ENCODE measurements at places on chromosomes 16 and 17.

DNA sequence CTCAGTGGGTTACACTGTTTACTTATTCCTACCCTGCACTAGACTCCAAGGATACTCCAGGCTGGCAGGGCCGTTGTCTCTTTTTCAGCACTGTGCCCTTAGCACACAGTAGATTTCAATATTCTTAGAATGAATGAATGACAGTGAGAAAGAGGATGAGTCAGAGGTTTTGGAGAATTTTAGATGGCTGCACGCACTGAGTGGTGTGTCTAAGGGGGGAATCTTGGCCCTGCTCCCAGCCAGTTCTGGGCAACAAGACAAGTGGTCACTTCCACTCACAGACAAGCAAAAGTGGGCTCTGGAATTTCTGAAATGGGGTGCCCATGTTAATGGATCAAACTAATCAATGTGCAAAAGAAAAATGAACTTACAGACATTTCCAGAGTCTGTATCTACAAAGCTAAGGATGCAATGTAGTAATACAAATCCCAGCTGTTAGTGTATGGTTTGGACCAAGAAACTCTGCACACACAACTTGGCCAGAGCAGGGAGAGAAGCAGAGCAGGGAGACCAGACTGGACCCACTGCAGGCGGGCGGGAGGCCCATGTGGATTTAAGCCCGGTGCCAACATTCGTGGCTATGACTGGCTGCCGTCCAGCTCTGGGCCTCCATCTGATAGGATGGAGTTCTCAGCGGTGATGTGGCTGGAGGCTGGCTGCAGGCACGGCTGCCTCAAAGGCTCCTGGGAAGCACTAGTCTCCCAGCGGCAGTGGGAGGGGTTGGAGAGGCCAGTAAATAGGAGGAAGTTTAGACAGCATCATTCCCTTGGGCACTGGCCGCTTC lies 95.6 kb upstream of the CDYL2 start:
- peak; percentile 34 for DNase-seq

GRCh38 chr16:88651989-88652761 lies 1.3 kb upstream of the CYBA start:
- no peak for DNase-seq

DNA sequence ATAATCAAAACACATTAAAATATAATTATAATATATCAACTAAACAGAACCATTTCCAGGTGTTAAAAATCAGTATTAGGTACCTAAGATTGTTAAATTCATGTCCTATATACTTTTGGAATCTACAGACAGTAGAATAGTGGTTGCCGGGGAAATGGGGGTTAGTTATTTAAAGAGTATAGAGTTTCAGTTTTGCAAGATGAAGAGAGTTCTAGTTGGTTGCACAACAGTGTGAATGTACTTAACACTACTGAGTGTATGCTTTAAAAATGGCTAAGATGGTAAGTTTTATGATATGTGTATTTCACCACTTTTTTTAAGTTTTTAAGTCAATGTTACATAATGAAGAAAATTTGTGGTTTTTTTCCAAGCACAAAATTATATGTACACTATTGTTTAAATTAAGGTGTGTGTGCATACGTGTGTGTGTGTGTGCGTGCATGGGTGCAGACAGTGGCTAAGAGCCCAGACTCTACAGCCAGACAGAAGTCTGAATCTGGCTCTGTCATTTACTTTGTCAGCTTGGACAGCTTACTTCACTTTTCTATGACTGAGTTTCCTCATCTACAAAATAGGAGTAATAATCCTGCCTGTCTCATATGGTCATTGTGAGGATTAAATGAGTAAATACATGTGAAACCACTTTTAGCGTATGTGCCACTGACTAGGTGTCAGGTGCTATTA lies 25.3 kb upstream of the PHAF1 start:
- DNase-seq, result no peak

- peak; percentile 65 for DNase-seq
Observed at GRCh38 chr16:80526418-80527061, 14.3 kb upstream of the DYNLRB2 start.

GRCh38 chr17:36825113-36825512 lies 112.2 kb upstream of the LHX1 start:
- no peak for DNase-seq

GRCh38 chr17:63481488-63481870 lies 4.6 kb downstream of the ACE start:
- DNase-seq, result no peak

GRCh38 chr17:27549251-27549893 lies 81.6 kb upstream of the LGALS9 start:
- DNase-seq, result no peak

DNA sequence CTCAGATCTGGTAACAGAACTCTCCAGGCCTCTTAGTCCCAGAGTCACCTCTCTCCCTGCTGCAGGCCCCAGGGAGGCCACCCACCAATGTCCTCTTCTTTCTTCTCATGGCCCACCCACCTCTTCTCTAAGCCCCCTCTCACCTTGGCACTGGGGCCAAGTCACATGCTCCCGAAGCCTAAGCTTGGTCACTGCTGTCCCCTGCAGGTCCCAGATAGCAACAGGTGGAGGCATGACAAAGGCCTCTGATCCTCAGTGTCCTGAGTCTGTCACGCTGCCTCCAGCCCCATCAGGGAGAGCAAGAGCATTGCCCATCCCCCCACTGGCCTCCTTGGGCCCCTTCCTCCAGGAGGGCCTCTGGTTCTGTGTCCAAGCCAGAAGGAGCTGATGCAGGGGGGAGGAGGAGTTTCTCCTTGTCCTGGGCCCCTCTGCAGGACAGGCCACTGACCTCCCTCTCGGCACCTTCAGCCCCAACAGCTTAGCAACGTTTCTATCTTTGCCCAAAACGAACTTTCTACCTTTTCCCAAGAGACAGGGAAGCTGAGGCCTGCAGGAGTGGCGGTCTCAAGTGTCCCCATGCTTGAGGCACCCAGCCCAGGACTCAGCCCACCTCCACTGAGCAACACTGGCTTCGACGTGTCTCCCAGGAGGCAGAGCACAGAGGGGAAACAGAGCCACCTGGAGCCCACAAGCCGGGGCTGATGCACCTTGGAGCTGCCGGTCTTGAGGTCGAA lies 8.6 kb downstream of the P2RX1 start:
- DNase-seq, result no peak

DNA sequence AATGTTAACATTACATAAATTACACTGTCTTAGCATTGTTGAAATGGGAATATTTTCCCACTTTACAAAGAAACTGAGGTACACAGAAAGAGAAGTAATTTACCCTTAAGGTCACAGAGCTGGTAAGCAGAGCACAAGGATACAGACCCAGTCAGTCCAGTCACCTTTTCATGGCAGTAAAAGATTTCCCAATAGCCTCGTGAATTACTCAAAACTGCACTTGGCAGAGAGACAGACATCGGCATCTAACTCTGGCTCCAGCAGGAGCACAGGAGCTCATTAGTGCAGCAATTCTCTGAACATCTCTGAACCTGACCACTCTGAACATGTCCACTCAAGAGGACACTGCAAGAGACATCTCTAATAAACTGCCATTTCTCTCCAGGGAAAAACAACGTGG lies 3.1 kb downstream of the TEX2 start:
- peak; percentile 81 for DNase-seq

DNA sequence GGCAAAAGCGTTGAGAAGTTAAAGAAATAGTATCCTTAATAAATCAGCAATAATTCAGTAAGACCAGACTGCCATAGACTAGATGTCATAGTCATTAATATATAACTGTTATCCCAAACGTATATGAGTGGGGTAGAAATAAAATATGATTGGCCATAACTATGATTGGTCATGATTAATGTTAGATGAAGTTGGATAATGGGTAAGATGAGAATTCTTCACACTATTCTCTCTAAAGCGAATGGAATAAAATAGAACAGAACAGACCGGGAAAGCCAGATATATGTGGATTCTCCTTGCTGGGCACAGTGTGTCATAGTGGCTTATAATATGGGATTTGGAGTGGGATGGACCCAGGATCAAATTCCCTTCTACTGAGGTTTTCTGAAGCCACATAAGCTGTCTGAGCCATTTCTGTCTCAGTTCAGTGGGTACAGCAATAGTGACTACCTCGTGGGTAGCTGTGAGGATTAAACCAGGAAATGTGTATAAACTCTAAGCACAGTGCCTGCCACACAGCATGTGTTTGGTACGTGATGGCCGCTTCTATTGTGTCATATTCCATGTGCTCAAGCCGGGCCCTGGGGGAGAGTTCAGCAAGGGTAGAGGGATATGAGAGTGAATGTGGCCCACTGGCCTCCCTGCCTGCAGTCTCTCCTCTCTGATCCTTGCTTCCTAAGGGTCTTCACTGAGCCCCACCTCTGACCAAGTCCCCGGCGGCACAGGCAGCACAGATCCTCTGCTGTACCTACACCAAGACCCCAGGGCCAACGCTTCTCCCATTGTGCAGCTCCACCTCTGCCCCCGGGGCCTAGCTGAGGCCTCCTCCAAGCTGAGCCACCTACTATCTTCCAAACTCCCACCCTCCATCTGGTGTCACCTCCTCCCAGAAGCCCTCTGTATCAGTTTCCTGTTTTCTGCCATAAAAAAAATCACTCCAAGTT lies 3.7 kb downstream of the CETP start:
- DNase-seq, result no peak

DNA sequence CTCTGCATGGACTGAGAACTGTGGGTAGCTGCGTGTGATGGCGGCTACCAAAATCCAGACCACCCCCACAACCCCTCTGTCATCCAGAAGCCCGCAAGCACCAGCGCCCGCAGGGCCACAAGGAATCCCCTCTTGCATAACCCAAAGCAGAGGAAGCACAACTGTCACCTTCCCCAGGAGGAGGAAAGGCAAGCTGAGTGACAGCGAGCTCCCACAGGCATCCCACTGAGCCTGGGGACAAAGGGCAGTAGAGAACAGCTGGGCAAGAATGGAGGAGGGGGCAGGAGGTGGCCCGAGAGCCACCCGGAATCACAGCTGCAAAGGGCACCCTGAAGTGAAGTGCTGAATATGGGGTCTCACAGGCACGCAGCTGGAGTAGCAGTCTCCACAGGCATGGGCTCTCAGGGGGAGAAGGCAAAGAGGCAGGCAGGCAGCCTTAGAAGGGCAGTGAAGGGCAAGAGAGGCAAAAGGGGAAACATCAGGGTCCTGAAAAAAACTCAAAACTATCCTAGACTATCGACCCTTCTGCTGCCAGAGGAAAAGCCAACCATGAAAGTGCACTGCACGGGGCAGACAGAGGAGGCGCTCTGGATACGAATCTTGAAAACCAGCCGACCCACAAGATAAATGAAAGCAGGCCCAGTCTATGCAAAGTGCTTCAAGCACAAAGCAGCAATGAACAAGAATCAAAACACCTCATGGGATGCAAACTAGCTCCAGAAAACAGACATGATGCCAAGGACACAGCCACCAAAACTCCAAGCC lies 17.1 kb downstream of the USP36 start:
- no peak for DNase-seq

DNA sequence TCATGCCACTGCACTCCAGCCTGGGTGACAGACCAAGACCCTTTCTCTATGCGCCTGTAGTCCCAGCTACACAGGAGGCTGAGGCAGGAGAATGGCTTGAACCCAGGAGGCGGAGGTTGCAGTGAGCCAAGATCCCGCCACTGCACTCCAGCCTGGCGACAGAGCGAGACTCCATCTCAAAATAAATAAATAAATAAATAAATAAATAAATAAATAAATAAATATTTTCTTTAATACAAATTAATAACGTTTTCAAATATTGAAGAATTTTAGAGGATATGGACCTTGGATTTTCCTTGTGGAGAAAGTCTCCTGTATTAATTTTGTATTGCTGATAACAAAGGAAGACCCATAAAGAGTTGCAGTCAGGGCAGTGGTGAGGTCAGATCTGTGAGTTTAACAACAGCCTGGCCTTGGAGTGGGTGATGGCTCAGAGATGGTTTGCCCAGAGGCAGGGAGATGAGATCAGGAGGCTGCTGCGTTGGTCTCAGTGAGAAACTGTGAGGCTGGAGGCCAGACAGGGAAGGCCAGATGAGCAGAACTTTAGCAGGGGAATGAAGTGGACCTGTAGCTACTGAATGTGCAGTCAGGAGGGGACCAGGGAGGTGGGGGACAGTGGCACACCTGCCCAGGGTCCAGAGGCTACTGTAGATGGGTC lies 4.4 kb upstream of the ASGR1 start:
- DNase-seq, result no peak

DNA sequence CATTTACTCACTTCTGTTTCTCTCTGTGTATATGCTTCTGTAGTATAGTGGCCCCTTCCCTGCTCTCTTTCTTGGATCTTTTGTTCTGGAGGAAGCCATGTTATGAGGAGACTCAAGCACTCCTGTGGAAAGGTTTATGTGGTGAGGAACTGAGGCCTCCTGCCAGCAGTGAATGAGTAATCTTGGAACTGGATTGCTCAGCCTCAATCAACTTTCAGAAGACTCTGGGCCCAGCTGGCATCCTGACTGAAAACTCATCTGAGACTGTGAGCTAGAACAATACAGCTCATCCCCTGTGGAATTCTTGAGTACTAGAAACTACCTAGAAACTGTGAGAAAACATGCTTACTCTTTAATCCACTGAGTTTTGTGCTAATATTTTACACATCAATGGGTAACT lies 133.1 kb upstream of the ZKSCAN2 start:
- DNase-seq, result no peak

- DNase-seq, result peak; percentile 17
Observed at GRCh38 chr16:77965346-77965745, 57.0 kb upstream of the CLEC3A start.

DNA sequence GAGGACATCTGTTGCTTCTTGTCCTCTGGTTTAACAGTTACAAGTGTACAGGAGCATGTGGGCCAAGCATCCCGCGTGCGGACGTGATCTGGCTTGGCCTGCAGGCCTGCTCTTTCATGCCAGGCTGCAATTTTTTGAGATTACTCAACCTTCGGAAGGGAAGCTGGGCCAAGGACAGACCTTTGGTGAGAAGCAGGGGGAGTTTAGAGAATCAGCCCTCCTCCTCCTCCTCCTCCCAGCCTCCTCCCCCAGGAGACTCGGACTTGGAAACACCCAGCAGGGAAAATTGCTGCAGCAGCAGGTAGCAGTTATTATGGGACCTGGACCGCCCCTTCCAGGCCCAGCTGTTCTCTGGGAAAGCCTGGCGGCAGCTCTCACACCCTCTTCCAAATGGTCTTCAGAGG lies 5.1 kb upstream of the KLHL36 start:
- DNase-seq, result peak; percentile 96

DNA sequence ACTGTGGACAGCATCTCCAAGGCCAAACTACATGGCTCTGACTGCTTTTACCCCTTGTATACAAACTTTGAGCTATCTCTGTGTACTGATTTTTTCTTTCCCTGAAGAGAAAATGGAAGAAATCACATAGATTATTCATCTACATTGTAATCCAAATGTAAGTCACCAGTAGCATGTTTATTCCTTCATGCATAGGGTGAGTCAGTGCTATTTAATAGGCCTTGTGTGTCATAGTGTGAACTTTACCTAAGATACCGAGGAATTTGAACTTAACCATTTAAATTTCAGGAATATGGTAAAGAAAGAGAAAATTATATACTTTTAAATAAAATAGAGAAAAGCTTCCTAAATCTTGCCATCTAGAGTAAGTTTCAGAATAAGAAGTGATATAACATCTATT lies 16.5 kb downstream of the PHKB start:
- DNase-seq, result peak; percentile 1

Measured in AG10803 (cell line).